ENCODE measurements at places on chromosomes 4 and X.

DNA sequence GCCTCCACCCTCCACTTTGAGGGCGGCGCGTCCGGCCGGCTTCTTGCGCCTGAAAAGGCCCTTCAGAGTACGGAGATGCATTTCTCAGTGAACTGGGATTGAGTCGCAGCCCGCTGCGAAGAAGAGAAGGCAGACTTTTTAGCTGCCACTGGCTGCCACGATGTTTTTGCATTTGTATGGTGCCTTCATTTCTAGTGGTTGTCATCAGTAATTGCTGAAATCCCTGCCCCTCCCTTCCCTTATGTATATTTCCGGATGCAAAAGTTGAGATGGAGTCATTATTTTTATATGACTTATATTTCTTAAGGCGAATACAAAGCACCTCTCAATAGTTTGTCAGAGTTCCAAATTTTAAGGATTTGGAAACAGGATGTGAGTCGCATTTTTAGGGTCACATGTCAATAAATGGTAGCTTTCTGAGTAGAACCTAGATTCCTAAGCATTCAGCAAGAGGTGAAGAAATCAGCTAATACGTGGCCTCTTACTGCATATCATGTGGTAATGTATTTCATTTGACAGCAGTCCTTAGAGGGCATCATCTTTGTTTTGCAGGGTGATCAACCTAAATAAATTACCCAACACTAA, 658 bp downstream of the ATP6AP2 start:
- H3K27me3 ChIP-seq: no peaks in the 10 kb centered on the region
- H3K4me3 ChIP-seq: peak overlapping the region; percentile 74

DNA sequence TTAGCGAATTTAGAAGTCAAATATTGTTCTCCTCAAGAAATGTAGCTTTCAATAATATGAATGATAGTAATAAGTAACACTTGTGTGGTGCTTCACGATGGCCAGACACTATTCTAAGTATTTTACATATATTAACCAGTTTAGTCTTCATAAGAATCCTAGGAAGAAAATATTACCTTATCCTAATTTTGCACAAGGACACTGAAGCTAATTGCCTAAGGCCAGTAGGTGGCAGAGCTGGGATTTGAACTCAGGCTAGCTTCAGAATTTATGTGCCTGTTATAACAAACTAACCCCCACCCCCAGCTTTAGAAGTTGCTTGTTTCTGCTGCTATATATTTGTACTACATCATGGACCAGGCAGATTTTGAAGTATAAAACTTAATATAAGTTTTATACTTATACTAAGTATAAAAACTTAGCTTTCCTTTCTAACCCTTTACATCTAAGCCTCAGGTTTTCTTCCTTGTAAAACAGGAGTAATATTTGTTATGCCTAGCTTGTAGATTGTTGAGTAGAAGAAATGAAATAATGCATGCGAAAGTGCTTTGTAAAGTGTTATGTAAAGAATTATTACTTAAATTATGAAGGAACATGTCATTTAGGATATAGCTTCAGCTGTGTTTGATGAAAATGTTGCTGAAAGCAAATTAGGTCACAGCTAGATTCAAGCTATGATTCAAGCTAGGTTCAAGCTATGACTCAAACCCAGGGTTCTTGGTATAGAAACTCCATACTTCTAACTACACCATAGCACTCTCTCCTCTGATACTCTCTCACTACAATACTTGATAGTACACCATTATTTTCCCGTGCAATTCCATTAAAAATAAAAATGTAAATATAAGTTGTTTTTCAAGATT, 4.2 kb upstream of the CDS1 start:
- H3K27me3 ChIP-seq: peaks cover 4% of the 10 kb centered on the region
- DNase-seq: peak; percentile 35
- H3K4me1 ChIP-seq: no peaks in the 10 kb centered on the region
- H3K27ac ChIP-seq: no peak overlapping the region
- H3K36me3 ChIP-seq: no peaks in the 10 kb centered on the region

GRCh38 chrX:51837451-51837850, 56.0 kb upstream of the MAGED1 start:
- H3K27ac ChIP-seq: no peak overlapping the region
- DNase-seq: no peak
- no peak overlapping the region for H3K4me3 ChIP-seq

GRCh38 chr4:47830265-47831025, 7.4 kb downstream of the CORIN start:
- no peaks in the 10 kb centered on the region for H3K36me3 ChIP-seq
- H3K27ac ChIP-seq: no peak overlapping the region
- no peaks in the 10 kb centered on the region for H3K27me3 ChIP-seq
- H3K4me1 ChIP-seq: no peaks in the 10 kb centered on the region

GRCh38 chrX:138945219-138945618, 233.7 kb upstream of the FGF13 start:
- H3K27ac ChIP-seq: no peak overlapping the region
- peaks cover 5% of the 10 kb centered on the region for H3K4me1 ChIP-seq
- DNase-seq: peak; percentile 35
- no peaks in the 10 kb centered on the region for H3K27me3 ChIP-seq

DNA sequence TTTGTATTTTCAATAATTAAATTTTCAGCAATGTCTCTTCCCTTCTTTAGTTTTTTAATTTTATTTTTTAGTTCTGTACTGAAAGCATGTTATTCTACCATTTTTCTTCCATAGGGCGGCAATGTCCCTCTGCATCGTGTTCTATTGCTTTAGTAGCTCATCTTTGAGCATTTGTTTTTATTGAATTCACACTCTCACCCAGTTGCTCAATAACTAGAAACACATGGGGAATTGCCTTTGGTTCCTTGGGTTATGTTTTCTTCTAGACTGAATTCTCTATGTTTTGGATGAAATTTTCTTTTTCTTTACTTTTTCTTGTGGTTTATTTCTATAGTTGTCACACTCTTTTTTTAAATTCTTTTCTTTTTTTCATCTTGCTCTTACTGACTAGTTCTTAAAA, 233.8 kb upstream of the LDB2 start:
- peaks cover 11% of the 10 kb centered on the region for H3K4me1 ChIP-seq
- no peaks in the 10 kb centered on the region for H3K36me3 ChIP-seq
- DNase-seq: no peak

GRCh38 chr4:139171876-139172691, 4.9 kb downstream of the ELF2 start:
- H3K27ac ChIP-seq: peak overlapping the region; percentile 28
- H3K4me1 ChIP-seq: peaks cover 36% of the 10 kb centered on the region
- peak; percentile 27 for DNase-seq
